ENCODE measurements at places on chromosomes 7 and 10.

DNA sequence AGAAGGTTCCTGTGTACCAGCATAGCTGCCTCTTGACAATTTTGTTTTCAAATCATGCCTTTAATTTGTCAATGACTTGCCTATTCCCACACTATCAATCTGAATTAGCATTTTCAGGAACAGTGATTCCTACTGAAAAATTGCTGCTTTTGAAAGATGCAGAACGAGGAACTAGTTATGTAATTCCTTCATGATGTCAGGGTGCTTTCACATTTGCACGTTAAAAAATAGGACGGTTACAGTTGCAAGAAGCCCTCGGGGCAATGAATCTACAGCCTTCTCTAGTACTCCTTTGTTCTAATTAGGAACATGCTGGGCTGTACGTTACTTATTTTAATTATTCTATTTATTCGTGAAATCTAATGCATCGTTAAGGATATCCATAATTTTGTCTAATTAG is 253.9 kb downstream of the OTUD1 start:
- no peak for DNase-seq

GRCh38 chr7:43843296-43843695 is 26.0 kb downstream of the MRPS24 start:
- DNase-seq, result no peak

- no peak for DNase-seq
These were observed 119.0 kb upstream of the SORCS3 start for GRCh38 chr10:104521901-104522694.

GRCh38 chr7:98930464-98930863 is 52.1 kb downstream of the TRRAP start:
- DNase-seq, result no peak

GRCh38 chr10:13047529-13048206 is 46.2 kb upstream of the CCDC3 start:
- no peak for DNase-seq

DNA sequence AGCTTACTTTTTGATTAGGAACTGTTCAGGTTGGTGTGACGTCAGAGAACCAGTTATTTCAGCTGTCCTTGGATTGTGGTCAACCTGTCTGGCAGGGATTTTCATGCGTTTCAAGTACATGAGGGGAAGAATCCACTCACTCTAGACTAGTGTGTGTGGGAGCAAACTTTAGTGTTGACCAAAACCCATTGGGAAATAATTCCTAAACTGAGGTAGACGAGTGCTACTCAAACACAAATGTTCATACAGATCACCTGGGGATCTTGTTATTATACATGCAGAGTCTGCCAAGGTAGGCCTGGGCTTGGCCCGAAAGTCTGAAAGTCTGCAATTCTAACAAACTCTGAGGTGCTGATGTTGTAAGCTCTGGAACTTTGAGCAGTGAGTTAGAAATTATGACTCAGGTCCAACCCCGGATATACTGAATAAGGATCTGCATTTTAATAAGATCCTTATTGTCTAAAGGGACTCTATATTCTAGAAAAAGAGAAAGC is 111.1 kb upstream of the CREB5 start:
- no peak for DNase-seq

DNA sequence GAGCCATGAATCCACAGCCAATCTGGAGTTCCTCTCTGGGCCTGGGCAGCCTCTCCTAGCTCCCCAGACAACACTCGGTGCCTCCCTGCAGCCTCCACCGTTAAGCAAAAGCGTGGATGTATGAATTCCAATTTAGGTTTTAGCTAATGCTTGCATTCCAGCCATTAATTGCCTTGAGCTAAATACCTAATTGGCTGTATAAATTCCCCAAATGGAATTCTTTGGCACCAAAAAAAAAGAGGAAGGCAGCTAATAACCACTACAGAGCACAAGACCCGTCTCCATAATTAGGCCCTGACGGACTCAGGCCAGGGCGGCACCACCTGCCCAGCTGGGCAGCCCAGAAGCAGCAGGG is 140.5 kb downstream of the PTPRN2 start:
- DNase-seq, result no peak

DNA sequence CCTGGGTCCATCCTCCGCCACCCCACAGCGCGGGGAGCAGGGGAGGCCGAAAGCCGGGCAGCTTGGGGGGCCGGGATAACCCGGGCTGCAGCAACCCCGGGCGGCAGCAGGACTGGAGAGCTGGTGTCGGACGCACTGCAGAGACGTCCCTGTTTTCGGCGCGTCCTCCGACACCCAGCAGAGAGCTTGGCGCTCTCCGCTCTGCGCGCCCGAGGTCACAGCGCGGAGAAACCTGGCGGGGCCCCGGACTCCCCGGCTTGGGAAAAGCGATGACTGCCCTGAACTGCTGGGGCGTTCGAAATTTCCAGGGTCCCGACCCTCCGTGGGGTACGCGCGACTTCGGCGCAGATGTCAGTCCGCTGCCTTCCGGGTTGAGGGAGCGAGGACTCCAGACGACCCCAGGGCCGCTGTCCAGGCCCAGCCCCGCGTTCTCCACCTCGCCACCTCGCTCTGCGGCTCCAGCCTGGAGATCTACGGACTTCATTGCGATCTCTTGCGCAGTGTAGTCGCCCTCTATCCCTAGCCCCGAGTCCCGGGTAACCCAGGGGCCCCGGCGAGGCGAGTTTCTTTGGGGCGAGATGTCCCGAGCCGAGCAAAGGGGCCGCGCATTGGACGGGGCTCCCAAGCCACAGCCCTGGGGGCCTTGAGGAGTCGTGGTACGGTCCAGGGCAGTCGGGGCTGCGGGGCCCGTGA is 617 bp upstream of the FOXI2 start:
- no peak for DNase-seq

DNA sequence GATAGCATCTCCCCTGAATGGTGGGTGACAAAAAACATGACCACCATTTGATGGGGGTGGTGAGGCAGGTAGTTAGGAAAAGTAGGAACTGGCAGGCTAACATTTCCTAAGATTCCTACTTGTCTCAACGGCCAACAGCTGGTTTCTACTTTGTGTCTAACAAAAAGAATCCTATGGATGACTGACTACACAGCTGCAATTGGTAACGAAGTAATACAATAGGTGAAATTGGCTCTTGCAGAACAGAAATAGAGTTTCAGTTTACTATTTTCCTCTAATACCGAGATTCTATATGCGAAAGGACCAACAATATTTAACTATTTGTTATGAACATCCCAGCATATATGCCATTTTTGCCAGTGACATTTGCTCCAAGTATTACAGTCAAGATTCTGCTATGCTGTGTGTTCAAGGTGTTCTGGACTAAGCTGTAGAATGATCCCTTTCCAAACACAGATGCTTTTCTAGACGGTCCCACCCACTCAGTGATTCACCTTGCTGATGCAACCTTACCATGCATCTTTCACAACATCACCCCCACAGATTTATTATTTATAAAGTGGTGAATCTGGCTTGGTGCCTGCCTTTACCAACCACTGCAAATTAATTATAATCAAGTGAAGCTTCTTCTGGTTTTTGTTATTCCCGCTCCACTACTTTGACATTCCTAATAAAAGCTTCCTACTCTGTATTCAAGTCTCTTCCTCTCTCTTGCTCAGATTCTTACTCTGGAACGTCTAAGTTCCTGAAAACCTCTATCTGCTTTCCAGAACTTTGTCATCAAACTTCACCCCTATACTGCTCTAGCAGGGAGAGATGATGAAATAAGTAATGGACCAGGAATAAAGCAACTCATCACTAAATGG is 16.8 kb downstream of the BBIP1 start:
- peak; percentile 6 for DNase-seq

DNA sequence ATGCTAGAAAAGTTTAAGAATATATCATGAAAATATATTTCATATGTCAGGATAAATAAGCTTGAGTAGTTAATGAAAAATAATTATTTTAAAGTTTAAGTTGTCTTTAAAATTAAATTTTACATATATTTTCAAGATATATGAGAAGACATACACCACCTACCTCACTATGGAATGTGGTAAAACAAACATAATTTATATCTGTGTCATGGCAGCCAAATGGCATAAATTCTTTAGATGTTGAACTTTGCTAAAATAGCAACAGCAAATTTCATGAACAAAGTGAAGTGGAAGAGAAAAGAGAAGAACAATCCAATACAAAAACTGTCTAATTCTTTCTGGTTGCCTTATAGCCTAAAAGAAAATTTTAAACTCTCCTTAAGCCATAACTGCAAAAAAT is 39.6 kb upstream of the SLC16A12 start:
- no peak for DNase-seq

DNA sequence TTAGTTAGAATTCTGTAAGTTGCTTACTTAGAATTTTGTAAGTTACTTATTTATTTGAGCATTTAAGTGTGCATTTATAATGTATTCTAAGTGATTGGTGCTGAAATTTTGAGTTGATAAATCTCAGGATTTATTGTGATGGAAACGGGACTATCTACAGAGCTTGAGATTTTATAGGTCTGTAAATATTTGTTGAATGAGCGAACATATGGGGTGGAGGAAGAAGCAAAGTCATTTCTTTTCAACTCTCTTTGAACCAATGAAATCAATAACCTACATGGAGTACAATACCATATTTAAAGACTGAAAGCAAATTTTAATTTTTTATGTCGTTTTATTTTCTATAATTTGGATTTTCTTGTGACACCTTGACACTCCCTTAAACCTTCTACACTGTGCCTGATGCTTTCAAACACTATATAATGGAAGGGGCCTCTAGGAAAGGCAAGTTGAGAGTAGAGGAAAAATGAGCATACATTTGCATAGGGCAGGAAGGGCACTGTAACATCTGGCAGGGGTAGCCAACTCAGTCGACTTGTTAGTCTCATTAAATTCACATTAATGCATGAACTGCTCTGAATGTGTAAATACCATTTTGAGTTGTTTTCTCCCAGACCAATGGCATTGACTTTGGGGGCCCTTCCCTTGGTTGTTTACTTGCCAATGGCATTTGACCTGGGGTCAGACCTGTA is 204.2 kb downstream of the DYNC1I1 start:
- peak; percentile 8 for DNase-seq

DNA sequence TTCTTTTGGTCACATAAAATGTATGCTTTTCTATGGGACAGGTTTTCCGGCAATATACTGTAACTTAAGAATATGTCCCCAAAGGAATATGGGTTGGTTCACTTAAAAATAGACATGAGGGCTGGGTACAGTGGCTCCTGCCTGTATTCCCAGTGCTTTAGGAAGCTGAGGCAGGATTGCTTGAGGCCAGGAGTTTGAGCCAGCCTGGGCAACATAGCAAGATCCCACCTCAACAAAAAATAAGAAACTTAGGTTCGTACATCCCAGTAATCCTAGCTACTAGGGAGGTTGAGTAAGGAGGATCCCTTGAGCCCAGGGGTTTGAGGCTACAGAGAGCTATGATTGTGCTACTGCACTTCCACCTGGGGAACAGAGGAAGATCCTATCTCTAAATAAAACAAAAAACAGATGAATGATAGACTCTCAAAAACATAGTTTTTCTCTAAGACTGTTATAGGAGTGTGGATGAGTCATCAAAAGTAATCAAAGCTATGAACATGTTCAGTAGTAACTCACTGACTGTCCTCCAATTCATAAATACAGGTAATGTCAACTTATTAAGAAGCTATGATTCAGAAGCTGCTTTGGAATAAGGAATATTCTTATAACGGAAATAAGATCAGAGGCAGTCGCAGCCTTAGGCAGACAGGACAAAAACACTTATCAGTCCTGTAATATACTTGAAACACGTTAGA is 2.6 kb upstream of the SEC31B start:
- DNase-seq, result no peak

DNA sequence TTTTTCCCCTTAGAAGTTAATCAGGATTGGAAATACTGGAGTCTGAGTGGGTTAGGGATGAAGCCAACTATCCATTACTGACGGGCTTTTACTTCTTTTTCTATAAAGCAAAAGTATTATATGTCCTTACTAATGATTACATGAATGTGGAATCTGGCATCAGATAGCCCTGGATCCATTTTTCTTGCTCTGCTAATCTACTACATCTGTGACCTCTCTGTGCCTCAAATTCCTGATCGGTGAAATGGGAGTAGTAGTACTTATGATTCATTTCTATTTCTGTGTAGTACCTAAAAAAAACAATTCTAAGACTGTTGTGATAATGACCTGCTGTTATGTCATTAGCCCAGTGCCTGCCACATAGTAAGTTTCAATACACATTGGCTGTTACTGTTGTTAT is 621.6 kb downstream of the SORCS3 start:
- DNase-seq, result no peak

GRCh38 chr7:77950548-77950947 is 152.0 kb downstream of the PHTF2 start:
- no peak for DNase-seq

- no peak for DNase-seq
These were observed 21.6 kb downstream of the GPR26 start for GRCh38 chr10:123687758-123688157.

DNA sequence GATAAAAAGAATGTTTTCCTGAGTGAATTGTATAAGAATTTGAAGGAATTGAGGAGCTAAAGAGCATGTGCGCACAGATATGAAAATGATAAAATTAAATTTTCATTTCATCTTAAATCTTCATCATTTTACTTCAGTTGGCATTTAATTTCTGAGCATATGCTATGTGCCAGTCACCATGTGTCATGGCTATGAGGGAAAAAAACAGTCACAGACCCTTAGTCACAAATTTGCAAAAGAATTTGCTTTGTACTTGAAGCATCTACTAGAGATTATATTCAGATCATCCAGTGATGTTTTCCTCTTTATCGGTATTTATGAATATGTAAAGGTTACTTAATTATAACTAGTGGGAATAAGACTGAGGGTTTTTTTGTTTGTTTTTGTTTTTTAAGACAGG is 29.8 kb downstream of the VCL start:
- no peak for DNase-seq

GRCh38 chr7:30681331-30681797 is 892 bp downstream of the CRHR2 start:
- DNase-seq, result no peak

Measured in lung microvascular endothelial cell (primary cell).